ENCODE measurements at places on chromosomes 6 and 20.
A peak's percentile ranks its signal among the peaks of the same experiment; 100 is the strongest.

DNA sequence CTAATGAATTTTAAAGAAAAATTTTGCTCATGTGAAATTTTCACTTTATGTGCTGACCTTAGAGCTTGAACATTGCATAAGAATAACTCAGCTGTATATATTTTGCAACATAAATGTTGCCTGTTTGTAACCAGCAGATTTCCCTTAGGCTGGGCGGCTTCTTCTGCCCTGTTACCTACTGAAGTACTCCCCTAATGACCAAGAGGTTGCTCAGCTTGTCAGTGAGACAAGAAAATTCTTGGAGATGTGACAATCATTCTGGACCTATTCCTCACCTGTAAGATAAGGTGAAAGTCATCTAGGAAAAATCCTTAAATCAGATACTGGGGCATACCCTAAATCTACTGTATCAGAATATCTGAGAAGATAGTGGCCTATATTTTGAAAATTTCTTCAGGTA, 1061.7 kb downstream of the KIF16B start:
- no peak for DNase-seq

- DNase-seq: no peak
Observed at GRCh38 chr6:158970640-158971275, 29.2 kb downstream of the RSPH3 start.

DNA sequence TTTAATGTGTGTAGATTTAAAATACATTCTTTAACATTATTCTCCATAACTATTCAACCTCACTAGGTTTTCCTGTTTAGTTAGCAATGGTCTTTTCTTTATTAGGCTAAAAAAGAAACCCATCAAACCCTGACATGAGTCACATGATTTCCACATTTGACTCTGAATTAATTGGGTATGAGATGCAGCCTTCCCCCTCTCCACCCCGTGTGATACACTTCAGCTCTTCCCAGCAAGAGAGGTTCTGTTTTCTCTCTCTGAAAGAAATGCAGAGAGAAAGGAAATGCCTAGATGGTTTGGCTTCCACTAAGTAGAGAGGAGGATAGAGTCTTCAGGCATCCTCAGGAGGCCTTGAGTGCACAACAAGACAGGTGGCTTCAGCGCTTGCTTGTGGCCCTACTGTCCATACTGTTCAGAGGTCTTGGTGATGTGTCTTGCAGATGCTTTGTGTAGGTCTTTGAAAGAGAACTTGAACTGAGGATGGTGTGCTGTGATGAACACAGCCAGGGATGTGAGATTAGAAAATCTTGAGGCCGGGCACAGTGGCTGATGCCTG, 17.3 kb downstream of the FARS2 start:
- DNase-seq: no peak

GRCh38 chr6:52271852-52272460, 12.6 kb downstream of the MCM3 start:
- DNase-seq: no peak

DNA sequence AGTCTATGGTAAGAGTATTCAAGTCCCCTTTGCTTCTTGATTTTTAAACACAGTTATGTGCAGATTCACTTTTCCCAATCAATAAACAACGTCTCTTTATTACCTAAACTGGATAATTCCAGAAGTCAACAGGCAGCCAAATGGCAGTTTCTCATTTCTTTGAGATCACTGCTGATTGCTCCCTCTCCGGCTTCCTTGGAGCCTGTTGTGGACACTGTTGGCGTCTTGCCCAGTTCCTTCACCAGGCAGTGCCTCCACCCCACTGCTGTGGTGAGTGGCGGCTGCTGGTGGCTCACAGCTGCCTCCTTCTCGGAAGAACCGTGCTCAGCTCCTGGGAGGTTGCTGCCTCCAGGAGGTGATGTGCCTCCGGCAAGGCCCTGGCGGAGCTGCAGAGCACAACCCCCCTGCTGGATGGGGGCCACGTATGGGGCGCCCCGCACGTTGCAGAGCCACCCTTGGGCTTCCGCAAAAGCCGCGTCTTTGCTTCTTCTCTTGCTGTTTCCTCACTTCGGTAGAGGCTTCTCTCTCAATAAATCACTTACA, 105.1 kb upstream of the CNKSR3 start:
- no peak for DNase-seq

- DNase-seq: peak; percentile 77
Observed at GRCh38 chr20:18276821-18277220, 11.5 kb upstream of the ZNF133 start.

- no peak for DNase-seq
Observed at GRCh38 chr20:57022306-57022705, 244.1 kb downstream of the BMP7 start.

DNA sequence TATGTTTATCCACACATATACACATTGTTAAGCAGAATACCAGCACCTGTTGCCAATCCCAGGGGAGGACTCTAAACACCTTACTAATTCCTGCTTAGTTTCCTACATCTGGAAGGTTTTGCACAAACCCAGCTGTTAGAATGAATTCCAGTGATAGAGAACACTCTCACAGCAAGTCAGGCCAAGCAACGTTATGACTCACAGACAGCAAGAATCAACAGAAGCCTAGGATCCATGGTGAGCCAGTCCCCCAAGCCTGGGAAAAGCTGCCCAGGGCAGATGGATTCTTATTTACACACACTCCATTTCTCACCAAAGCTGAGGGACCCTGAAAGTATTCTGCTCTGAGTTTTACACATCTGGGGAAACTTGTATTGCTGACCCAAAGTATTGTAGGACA, 291.7 kb downstream of the SLC35F1 start:
- no peak for DNase-seq

DNA sequence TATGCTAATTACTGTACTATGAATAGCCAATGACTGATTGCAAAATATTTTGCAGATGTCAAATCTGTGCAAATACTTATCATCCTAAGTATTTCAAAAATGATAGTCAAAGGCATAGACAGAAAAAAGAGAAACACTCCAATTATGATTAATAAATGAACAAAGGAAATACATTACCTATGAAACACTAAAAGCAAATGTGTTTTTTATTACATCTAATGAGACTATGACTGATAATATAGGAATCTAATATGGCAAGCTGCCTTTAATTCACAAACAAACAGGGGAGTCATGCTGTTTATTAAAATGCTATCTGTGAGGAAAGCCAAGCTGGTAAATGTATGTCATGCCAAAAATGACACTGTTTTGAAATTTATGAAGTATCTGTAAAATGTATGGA, 713.2 kb upstream of the NRSN1 start:
- no peak for DNase-seq

- DNase-seq: no peak
Observed at GRCh38 chr6:53320964-53321363, 27.8 kb downstream of the ELOVL5 start.

DNA sequence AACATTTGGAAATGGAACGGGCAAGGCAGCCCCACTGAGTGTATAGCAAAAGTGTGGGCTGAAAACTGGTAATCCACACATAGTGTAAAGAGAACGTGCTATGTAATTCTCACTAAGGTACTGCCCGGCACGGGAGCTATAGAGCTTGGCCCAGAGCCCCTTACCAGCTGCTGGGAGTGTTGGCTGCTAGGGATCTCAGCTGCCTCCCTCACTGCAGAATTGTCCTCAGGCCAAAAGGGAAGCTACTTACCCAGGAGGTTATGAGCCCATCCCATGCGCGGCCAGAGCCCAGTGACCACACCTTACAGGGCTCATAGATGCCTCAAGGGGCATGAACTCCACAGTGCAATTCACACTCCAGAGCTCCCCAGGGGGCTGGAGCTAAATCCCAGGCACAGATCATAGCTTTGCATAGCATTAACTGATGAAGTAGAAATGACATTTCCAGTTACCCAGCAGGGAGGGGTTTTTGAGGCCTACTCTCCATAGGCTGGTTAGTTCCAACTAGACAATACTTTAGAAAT, 56.8 kb downstream of the LINC00237 start:
- no peak for DNase-seq

GRCh38 chr6:87724983-87725811, 23.2 kb upstream of the AKIRIN2 start:
- DNase-seq: no peak

DNA sequence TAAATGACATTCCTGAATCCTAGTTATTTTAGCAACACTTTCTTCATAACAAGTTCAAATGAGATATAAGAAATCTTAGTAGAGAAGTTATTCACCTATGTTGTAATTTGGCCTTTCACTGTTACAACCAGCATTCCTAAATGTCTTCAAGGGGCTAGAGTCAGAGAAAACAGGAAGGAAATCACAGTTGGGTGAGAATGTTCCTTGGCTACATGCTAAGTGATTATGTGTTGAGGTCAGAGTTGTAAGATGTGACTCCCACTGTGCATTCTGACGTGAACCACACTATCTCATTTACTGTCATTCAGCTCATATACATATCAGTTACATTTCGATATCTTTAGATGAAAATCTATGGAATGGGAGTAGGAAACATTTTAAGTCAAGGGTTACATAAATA, 51.0 kb upstream of the MLIP start:
- no peak for DNase-seq

DNA sequence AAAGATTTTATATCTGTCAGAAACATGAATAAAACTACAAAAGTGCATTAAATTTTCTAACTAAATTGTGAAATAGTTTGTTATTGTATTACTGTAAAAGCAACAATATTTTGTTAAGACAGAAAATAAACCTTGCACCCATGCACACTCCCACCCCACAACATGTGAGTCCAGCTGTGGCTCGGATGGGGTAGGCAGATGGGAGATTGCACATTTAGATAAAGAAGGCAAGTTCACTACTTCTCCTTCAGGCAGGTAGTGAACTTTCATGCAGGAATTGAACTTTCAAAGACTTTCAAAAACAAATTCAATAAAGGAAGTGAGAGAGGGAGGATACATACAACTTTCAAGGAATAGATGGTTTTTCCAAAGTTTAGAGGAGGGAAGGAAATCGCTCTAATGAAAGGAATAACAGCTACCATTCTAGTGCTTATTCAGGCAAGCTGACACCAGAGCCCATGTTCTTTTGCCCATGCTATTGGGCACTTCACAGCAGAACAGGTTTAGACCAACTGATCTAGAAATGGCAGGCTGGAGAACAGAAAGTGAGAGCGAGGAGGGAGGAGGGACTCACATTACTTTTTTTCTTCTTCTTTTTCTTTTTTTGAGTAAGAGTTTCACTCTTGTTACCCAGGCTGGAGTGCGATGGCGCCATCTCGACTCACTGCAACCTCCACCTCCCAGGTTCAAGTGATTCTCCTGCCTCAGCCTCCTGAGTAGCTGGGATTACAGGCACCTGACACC, 28.5 kb downstream of the SF3B5 start:
- DNase-seq: no peak

GRCh38 chr6:24796616-24797290, 2.0 kb downstream of the ARMH2 start:
- no peak for DNase-seq

- DNase-seq: no peak
Observed at GRCh38 chr6:169395080-169395805, 141.6 kb upstream of the THBS2 start.

- DNase-seq: no peak
Observed at GRCh38 chr20:914727-915498, 1.2 kb downstream of the ANGPT4 start.

DNA sequence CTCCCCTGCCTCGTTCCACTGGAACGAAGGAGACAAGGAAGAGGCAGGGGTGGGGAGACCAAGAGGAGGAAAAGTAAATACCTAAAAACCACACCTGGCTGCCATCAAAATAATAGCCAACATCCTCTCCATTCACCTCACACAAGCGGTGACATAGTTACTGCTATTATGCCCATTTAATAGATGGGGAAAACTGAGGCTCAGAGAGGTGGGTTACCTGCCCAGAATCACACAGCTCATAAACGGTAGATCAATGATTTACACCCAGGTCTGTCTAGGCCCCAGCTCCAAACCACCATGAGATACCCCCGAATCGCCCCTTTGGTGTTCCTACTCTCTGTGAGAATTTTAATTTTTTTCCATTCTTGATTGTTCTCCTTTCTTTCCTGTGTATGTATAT, 253.8 kb downstream of the BMP7 start:
- DNase-seq: no peak

DNA sequence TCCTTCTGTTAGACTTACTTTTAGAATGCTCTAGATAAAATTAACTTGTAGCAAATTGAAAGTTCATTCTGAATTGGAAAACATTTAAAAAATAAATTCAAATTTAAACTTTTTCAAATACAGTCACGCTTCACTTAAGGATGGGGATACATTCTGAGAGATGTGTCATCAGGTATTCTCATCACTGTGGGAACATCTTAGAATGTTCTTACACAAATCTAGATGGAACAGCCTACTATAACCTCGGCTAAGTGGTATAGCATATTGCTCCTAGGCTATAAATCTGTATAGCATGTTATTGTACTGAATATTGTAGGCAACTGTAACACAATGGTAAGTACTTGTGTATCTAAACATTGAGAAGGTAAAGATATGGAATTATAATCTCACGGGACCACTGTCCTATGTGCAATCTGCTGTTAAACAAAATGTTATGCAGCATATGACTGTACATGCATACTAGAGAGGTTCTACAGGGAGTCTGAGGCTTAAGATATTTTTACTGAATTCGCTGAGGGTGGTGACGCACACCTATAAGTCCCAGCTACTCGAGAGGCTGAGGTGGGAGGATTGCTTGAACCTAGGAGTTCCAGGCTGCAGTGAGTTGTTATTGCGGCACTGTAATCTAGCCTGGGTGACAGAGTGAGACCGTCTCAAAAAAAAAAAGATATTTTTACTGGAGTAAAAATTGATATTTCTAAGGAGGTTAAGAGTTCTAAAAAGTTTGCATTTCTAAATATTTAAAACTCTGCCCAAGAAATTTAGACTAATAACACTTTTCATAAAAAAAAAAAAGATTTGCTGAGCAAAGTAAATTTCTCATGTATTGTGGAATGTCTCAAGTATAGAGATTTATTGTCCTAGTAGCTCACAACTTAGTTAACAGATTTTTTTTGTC, 87.3 kb upstream of the TULP1 start:
- no peak for DNase-seq

GRCh38 chr6:1024161-1024560, 287.7 kb upstream of the FOXQ1 start:
- no peak for DNase-seq

DNA sequence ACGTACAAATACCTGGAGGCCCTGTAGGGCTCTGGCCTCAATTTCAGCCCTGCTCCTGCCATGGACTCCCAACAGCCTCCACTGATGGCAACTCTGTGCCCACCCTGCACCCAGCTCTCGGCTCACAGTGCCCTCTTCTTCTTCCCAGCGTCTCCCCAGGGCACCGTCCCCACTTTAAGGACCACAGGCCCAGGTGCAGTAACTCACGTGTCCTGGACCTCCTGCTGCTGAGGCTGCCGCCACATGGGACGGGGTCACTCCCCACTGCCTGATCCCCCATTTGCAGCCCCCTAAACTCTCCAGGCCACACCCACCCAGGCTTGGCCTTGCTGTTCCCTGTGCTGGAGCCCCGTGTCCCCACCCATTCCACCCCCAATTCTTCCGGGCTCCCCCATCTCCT, 223.4 kb downstream of the PREX1 start:
- no peak for DNase-seq

GRCh38 chr6:26432627-26433201, 7.6 kb upstream of the BTN3A3 start:
- no peak for DNase-seq
